Activated T-cell treated with anti-CD3 and anti-CD28 coated beads for 24 hours (primary cell): ENCODE measurements at places on chromosomes 2 and 18.

DNA sequence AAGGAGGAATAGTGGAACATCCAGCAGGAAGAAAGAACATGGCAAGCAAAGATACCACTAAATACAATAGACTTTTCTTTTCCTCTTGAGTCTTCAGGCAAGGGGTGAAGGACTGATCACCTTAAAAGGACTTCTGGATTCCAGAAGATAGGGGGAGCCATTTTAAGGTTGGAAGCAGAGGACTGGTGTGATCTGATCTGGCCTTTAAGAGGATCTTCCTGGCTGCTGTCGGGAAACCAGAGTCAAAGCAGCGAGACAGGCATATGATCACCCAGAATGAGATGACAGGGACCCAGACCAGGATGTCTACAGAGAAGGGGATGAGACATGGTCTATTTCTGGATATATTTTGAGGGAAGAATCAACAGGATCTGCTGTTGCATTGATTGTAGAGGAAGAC lies 558.0 kb downstream of the STK39 start:
- DNase-seq: no peak

- DNase-seq: no peak
These were observed 34.9 kb downstream of the SULT1C2 start for GRCh38 chr2:108323619-108324018.

GRCh38 chr2:102103284-102103683 lies 39.3 kb upstream of the IL1R1 start:
- no peak for DNase-seq

DNA sequence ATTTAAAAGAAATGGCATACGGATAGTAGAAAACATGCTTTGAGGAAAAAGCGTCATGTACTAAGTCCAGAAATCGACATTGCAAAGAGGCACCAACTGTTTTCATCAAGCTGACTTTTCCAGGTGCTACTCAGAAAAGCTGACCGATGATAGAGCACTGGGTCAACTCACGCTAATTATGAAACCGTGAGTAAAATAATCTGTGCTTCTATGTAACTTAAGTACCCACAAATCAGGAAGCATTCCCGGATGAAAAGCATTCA lies 353 bp upstream of the NUP35 start:
- DNase-seq: no peak

GRCh38 chr2:105827351-105828096 lies 82.8 kb downstream of the NCK2 start:
- DNase-seq: no peak

DNA sequence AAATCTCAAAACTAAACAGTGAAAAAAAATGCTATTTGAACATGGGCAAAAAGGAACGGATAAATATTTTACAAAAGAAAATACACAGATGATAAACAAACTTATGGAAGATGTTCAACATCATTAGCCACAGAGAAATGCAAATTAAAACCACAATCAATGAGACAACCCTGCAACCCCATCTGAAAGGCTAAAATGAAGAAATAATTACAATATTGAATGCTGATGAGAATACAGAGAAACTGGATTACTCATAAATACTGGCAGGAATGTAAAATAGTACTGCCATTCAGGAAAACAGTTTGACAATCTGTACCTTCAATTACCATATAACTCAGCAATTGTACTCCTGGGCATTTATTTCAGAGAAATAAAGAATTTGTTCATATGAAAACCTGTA lies 193.1 kb upstream of the UBE2E3 start:
- DNase-seq: no peak
